ENCODE measurements at places on chromosomes 3 and 15.

DNA sequence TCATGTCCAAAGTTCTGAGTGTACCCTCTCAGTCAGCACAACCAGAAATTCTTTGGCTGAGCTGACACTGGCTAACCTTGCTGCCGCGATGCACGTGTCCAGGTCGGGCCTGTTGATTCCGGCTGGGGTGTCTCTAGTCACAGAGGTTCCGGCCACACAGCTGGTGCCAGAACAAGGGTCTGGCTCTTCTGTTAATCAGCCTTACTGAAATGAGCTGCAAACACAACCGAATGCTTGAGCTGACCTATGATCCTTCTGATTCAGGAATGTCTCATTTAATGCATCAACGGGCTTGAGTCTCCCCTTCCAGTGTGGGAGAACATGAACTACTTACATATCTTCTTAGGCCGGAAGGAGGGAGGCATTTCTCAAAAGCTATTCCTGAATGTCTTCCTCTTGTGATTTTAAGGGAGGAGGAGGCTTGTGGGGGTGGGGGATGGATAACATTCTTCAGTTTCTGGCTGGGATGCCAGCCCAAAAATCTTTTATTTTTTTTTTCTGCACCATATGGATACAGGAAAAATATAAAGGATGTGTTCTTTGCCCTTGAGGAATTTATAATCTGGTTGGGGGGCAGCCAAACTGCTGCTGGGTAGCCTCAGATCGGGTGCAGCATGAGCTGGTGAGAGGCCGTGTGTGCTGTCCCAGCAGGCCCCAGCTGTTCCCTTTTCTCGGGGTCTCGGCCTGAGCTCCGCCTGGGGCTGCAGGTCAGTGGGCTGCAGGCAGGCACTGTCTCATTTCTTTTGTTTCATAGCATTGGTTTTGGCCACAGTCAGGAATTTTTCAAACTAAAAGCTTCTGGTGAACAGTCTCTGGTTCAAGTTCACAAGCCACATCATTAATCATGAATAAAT, 319.1 kb upstream of the TBL1XR1 start:
- DNase-seq = no peak

- DNase-seq = no peak
Measured at GRCh38 chr15:40454904-40455391, 14.2 kb downstream of the BAHD1 start.

DNA sequence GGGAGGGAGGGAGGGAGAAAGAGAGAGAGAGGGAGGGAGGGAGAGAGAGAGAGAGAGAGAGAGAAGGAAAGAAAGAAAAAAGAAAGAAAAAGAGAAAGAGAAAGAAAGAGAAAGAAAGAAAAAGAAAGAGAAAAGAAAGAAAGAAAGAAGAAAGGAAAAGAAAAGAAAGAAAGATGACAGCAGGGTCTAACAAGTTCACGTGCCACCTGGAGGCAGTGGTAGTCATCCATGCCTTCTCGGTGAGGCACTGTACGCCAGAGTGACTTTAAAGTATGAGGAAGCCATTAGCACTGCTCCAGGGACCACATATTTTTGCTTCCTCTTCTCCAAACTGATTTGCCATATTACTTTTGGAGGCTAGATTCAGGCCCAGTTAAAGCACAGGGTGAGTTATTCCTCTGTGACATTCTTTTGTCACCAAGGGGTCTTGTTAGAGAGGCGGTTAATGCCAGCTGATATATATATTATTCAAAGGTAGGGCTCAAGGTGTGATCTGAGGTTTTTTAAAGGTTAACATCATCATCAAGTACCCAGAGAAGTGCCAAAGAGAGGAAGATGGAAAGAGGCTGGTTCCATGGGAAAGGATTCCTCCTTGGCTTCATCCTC, at the start of gene HTR3D:
Gene HTR3D, plus strand, starts transcription at position 556 of the 606 bp plus-strand sequence. Its CDS starts 0 bp downstream, at position 556.
- no peak for DNase-seq

GRCh38 chr3:136385457-136385856, 135.3 kb downstream of the PCCB start:
- DNase-seq = no peak

GRCh38 chr15:62641825-62642224, 400.7 kb upstream of the TPM1 start:
- no peak for DNase-seq

DNA sequence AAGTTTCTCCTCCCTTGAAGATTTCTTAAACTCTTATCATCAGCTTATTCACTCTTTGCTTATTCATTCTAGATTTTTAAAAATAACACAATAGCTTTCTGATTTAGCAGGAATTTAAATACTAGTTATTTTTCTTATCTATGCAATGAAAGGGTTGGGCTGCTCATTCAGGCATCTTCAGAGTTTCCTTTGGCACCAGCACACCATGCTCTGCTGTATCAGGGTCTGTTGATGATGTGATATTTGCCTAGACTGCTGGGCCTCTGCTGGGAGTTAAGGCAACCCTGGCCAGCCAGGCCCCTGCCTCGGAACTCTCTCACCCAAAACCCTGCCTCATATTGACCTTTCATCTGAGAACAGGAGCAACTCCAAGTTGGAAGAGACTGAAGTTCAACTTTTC, 35.0 kb downstream of the DRD3 start:
- no peak for DNase-seq

DNA sequence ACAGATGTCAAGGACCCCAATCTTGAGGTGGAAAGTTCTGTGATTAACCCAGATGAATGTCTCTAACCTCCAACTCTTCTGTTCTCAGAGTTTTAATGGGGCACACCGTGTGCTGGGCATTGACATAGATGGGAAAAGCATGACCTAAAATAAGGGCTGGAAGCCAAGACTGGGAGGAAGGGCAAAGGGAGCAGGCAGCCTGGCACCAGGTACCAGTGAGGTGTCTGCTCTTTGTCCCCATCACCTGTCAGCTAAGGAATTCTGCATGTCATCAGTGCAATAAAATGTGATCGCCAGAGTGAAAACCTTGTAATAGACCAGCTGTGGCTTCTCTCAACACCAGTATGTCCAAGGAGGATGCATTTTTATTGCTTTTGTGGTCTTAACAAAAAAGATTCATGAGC, 143.5 kb upstream of the TPM1 start:
- DNase-seq = no peak

DNA sequence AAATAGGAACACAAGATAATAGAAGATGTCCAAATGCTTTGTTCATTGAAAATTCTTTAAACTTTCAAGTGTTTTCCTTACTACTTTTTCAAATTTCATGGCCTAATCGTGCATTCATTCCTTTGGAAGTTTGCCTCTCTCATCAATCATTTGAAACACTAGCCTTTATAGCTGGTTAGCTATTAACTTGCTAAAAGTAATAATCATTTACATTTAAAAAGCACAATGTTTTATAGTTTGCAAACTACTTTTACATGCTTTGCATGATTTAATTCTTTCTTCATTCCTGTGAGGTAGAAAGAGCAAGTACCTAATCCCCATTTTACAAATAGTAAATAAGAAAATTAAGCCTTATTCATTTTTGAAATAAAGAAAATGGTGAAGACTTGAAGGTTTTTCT, 137.4 kb upstream of the SLC7A14 start:
- DNase-seq = no peak

DNA sequence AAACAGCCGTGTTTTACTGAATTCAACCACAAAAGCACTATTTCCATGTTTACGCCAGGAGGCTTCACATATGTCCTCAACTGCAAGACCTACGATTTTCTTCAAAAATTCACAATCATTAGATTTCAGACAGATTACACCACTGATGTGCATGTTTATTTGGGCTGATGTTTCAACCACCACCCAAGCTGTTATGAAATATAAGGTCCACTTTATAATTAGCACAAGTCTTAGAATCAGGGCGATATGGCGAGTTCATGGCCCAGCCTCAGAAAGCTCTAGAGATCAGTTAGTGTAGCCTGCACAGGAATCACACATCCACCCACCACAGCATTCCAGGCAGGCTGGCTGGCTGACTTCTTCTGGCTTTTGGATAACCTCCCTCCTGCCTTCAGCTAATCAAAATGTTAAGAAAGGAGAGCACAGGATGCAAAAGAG, 15.4 kb downstream of the SH3BP5 start:
- DNase-seq = no peak

GRCh38 chr3:52451237-52452083, 2.4 kb downstream of the TNNC1 start:
- DNase-seq = no peak

DNA sequence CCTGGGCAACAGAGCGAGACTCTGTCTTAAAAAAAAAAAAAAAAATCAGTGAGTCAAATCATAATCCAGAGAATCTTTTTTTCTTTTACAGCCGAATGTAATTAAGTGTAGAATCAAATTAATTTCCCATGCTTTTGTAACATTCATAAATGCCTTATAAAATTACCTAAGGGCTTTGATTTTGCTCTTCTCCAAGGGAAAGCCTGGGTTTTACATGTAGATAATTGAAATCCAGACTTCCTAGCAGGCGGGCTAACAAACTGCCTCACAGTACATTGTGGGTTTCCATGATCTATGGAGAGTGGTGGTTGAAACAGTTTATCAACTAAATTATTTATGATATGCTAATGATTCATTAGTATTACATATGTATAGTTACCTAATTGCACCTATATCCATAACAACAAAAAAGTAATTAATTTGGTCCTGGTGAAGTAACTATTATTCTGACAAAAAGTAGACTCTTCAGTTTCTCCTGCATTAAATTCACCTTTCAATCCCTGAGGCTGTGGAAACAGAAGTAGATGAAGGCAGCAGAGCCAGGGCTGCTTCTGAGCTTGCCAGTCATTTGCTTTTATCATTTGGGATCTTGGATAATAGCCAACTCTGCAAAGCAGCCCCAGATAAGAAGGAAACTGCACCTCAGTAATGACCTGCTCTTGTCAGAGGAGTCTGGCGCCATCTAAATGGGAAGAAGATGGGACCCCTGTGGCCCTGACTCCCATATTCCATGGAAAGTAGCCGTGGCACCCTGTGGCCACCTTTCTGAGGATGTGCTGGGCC, 9.5 kb downstream of the CCR9 start:
- DNase-seq = no peak

GRCh38 chr15:101156509-101157159, 95.2 kb downstream of the CHSY1 start:
- DNase-seq = no peak

- no peak for DNase-seq
Measured at GRCh38 chr3:107411779-107412178, 34.5 kb downstream of the CCDC54 start.

DNA sequence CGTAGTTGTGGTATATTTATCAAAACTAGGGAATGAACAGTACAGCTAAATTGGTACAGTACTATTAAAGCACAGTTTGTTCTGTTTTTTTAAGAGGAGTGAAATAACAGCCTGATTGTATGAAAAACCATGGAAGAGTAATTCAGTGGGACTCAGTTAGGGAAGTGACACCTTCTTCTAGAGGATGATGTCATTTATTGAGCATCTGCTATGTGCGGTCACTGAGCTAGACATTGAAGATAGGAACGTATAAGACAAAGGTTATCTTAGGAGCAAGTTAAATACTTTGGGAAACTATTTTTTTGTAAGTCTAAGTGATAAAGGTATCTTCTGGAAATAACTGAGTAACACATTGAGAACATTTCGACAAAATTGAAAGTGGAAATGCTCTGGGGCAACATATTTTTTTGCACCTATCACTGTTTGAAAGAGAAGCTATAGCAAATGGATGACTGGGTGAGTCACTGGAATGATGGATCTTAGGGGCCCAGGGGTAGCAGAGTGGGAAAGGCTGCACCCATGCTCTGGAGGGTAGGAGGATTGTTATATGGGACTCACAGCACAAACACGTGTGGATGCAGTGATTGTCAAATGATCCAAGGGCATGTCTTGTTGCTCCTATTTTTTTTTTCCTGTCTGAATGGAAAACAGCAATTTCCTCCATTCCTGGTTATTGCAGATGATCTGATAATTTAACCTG, 43.0 kb downstream of the OXNAD1 start:
- no peak for DNase-seq

- DNase-seq = no peak
Measured at GRCh38 chr3:51874889-51875288, 512 bp downstream of the IQCF5 start.

GRCh38 chr15:67409175-67409574, 111.8 kb upstream of the C15orf61 start:
- DNase-seq = no peak

DNA sequence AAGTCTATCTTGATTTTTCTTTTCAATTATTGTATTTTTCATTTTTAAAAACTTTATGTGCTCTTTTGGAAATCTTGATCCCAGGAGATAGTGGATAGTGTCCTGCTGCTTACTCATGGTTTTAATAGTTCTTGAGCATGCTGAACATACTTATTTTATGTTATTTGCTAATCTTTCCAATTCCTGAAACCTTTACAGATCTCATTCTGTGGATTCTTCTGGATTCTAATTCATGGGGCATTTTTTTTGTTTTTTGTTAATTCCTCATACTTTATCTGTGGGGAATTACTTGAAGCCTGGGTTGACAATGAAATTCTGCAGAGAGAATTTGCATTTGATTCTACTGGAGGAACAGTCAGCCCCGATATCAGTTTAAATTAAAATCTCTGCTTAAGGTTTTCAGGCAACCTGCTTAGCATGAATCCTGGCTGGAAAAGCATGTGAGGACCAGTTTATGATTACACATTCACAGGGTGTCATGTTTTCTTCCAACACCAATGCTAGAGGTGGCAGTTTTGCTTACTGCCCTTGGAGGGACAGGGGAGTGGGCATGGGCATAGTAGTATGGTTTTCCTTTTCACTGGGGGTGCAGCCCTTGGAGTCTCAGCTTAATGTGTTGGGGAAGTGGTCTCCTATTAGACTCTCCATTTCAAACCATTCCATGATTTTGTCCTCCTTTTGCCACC, 46.0 kb downstream of the MLH1 start:
- no peak for DNase-seq

DNA sequence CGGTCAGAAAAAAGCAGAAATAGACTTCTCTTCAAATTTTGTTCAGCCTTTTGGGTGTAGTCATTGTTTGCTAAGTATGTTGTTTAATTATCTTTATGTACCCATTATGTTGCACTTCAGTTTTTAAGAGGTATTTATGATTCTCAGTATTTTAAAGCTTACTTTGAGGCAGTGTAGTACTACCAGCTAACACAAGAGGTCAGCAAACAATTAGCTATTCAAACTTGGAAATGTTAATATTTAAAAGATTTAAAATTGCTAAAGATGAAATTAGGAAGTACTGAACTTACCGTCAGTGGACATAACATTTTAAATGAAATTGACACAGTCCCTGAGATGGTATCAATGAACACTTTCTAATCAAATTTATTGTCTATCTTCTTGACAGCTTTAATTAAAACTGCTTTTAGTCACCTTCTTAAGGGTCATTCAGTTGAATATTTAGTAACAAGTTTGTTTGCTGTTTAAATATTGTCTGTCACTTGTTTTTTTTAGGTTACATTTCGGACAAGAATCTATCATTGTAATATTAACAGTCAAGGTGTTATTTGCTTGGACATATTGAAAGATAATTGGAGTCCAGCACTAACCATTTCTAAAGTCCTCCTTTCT, 28.1 kb downstream of the NKIRAS1 start:
- peak; percentile 13 for DNase-seq

DNA sequence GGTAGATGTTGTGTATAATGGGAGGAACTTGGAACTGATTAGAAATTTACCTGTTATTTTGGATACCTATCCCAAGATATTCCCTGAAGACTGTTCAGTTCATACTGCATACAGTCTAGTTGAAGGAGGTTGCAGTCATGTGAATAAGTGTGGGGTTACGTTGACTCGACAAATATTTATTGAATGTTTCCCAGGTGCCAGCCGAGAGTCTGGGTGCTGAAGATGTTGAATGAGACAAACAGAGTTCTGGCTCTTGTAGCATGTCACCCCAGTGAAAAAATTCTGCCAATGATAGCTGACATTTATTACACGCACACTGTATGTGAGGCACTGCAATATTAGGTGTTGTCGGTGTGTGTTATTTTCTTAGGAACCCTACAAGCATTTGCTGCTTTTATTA, 176.0 kb downstream of the KCNMB2 start:
- no peak for DNase-seq

GRCh38 chr3:99921986-99922385, 104.3 kb downstream of the CMSS1 start:
- no peak for DNase-seq
